Activated effector memory CD4-positive, alpha-beta T cell treated with Interleukin-2 at 50 U/mL for 16 hours (primary cell): ENCODE measurements at places on chromosomes 2 and 18.

GRCh38 chr2:2842466-2842865, 511.4 kb upstream of the MYT1L start:
- no peak for DNase-seq

DNA sequence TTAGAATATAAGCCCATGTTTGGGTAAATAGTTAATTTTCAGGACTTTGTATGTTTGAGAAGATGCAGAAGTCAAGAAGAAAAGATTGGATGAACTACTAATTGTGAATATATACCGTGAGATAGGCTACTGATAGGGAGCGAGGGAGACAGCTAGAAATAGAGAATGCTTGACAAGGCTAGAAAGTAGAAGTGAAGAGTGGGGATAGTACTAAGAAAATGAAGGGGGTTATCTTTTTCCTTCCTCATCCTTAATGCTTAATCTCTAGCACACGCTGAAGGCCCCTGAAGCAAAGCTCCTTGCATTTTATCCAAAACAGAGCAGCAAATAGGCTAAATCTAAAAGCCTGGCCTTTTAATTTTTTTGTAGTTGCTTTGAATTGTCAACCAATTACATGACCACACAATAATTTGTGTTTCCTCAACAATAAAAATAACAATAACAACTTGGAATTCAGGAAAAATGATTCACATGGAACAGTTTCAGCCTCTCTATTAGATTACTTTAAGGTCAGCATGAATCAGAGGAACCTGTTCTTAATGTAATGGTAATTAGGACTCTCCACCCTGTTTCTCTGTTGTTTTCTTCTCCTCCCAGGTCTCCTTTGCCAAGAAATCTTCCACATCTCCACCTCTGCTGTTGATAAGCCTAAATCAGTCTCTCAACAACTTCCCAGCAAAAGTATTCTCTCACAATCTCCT, 1071.3 kb upstream of the ZEB2 start:
- no peak for DNase-seq

DNA sequence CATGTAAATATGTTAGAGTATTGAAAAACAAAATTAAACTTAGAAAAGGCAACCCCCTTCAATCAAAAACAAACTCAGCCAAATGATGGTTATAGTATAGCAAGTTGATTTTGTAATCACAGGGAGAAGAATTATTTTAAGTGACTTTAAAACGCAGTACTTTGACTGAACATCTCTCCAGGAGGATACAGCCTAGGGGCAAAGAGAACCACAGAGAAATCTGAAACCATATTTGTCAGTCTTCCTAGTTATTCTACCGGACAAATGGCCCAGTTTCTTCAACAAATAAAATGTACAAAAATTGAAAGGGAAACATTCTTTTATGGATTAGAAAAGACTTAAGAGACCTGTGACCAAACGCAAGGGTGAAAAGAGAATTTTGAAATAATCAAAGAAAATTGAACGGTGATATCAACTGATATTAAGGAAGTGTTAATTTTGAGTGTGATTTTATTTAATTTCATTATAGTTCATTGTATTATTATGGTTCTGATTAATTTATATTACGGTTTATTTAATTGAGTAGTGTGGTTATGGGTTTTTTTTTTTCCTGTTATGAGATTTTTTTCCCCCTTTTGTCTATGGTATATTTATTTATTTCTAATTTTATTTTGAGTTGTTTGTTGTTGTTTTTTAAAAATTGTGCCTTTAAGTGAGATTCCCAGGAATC, 75.3 kb downstream of the HNRNPLL start:
- DNase-seq: no peak

- DNase-seq: no peak
Measured at GRCh38 chr2:41930807-41931566, 116.8 kb upstream of the PKDCC start.

DNA sequence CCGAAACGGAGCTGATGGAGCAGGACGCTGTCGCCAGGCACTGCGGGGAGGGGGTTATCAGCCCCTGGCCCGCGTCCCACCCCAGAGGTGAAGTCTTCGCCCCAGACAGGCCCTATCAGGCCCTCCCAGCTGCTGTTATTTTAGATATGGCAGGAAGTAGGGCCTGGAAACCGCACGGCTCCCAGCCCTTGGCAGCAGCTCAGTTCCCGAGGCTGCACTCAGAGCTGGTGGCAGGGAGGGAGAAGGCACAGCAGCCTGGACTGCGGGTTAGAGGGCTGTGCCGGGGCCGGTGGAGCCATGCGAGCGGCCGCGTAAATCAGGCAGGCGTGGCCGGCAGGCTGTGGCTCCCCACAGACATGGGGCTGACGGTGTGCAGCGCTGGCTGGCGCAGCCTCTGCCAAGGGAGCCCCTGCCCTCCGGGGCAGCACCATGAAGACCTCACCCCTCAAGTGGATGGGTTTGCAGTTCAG, 111.4 kb downstream of the NFATC1 start:
- DNase-seq: no peak
